ENCODE measurements at places on chromosomes 1 and 21.
A peak's percentile ranks its signal among the peaks of the same experiment; 100 is the strongest.

DNA sequence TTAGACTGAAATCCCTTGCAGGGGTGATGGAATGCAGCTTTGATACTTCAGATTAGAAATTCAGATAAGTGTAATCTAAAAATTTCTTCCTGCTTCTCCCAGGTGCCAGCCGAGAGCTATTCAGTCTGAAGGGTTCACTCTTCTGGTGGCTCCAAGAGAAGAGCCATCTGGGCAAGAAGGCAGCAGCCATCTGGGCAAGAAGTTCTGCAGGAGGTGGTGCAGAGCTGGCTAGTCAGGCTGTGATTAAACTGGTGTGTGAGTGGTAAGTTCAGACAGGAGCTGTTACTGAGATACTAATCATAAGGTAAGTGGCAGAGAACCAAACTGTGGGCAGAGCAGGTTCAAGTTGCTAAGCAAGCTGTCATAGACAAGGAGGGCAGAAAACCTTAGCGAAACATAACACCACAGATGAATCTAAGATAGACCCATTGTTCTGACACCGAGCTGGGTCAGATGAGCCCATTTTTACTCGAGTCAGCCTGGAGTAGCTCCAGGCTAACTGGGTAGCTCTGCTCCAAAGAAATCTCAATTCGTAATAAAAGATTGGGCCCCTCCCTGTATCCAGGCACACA lies 14.4 kb upstream of the TP53BP2 start:
- DNase-seq: no peak

GRCh38 chr1:158117854-158118704 lies 62.6 kb upstream of the CD1D start:
- peak; percentile 24 for DNase-seq

GRCh38 chr1:156413391-156414246 lies 44.6 kb downstream of the RHBG start:
- no peak for DNase-seq

- no peak for DNase-seq
These were observed 25.9 kb upstream of the TOR3A start for GRCh38 chr1:179055937-179056336.

DNA sequence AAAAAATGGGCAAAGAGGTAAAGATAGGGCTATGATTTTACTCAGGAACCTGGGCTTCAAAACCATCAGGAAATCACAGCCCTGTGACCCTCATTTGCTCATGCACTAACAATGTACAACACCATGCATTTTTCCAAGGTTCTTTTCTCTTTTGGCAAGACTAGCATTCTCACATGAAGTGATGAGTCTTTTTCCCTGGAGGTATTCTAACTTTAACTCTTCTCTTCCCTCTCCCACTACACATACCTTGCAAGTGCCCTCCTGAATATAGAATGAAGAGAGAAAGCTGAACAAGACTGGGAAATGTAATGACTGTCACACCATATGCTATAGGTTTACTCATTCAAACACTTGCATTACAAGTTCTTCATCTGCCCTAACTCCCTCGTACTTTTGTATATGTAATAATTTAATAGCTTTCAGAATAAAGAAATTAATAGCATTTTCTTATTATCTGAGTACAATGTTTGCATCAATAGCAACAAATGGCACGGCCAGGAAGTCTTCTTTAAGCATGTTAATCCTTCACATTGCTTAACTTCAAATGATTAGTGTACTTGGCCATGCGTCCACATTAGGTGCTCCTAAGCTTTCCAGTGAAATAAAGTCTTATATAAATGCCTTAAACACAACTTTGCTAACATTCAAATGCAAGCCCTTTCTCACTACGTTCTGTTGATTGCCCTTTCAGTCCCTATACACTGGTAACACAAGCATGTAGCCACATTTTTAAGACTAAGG lies 1.8 kb downstream of the NIBAN1 start:
- no peak for DNase-seq

All from NCI-H510A treated with DMSO at 0.1 percent for 48 hours (cell line).